K562 (cell line): ENCODE measurements at places on chromosomes 2 and 18. TPM values are rescaled to one million over a fixed set of nuclear protein-coding genes. Genes with fewer than 3 reads are reported as not detected.

NABP1 gene
- 24.5 and 28.1 TPM in 2 replicates for total RNA-seq

FEV gene
- 1.6 and 2.4 TPM in 2 replicates for total RNA-seq

C2orf66 gene
- total RNA-seq, result not detected in 2 replicates

SPDYA gene
- total RNA-seq, result 0.16 and 0.27 TPM in 2 replicates

CCDC88A gene
- 65.6 and 68.8 TPM in 2 replicates for total RNA-seq

ALPP gene
- not detected in 2 replicates for total RNA-seq

C2orf72 gene
- total RNA-seq, result 0.11 and 0.22 TPM in 2 replicates

SCN7A gene
- 0.04 and 0.07 TPM in 2 replicates for total RNA-seq

- H3K4me1 ChIP-seq, result no peaks in the 10 kb centered on the region
- H3K4me3 ChIP-seq, result no peak overlapping the region
- H3K27me3 ChIP-seq, result no peaks in the 10 kb centered on the region
Measured at GRCh38 chr2:124112966-124113365, 87.9 kb downstream of the CNTNAP5 start.

GRCh38 chr2:58146707-58147106 is 94.4 kb downstream of the FANCL start:
- peaks cover 25% of the 10 kb centered on the region; the same call in 2 of the 3 replicates for H3K36me3 ChIP-seq
- H3K27me3 ChIP-seq, result no peaks in the 10 kb centered on the region
- peak; percentile 6 for DNase-seq
- no peak overlapping the region for H3K4me3 ChIP-seq
- no peak overlapping the region for H3K27ac ChIP-seq
- H3K4me1 ChIP-seq, result no peaks in the 10 kb centered on the region

GRCh38 chr2:7430421-7430868 is 513.2 kb downstream of the RNF144A start:
- no peak for DNase-seq
- H3K4me1 ChIP-seq, result no peaks in the 10 kb centered on the region
- peaks cover 17% of the 10 kb centered on the region; the same call in 1 of the 2 replicates for H3K27me3 ChIP-seq
- H3K4me3 ChIP-seq, result no peak overlapping the region

DNA sequence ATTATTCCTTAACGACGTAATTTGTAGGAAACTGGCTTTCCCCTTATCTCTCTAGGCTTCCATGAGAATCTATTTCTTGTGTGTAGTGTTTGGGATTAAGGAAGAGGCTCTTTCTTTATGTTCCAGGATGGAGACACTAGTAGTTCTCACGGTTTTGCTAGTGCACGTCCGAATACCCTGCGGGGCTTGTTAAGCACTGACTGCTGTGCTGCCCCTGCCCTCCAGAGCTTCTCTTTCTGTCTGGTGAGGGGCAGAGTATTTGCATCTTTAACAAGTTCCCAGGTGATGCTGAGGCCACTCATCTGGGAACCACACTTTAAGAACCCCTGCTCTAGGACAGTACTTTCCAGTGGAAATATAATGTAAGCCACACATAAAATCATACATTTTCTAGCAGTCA is 76.4 kb downstream of the SPATS2L start:
- no peak overlapping the region for H3K4me3 ChIP-seq
- no peaks in the 10 kb centered on the region for H3K36me3 ChIP-seq
- no peak overlapping the region for H3K27ac ChIP-seq
- no peak for DNase-seq
- H3K4me1 ChIP-seq, result peaks cover 37% of the 10 kb centered on the region

DNA sequence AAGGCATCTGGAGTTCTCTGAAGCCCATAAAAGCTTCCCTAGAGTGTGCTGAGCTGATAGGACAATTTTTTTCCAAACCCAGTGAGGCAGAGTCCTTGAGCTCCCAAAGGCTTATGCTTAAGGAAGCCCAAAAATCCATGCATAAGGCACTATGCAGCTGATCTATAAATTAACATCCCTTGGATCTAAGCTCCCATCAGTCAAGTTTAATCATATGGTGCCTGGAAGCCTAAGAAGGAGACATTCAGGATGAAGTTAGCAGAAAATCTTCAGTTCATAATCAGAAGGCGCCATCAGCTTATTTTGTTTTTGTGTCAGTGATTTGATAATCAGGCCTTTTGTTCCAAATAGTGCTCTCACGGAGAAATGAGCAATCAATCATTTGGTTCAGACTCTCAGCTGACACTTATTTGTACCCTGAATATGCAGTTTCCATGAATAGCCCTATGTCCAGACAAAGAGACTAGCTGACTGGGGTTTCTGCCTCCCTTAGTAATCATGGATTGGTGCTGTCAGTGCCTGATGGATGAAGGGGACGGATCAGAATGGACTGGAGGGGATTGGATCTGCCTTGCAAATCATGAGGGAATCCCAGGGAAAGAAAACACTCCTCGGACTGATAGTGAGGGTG is 464.8 kb upstream of the RGPD4 start:
- H3K4me1 ChIP-seq, result no peaks in the 10 kb centered on the region
- DNase-seq, result no peak
- no peak overlapping the region for H3K4me3 ChIP-seq
- H3K36me3 ChIP-seq, result no peaks in the 10 kb centered on the region
- no peaks in the 10 kb centered on the region for H3K27me3 ChIP-seq
- no peak overlapping the region for H3K27ac ChIP-seq

GRCh38 chr2:110903548-110903947 is 171.2 kb downstream of the ACOXL start:
- no peaks in the 10 kb centered on the region for H3K4me1 ChIP-seq
- H3K27me3 ChIP-seq, result peaks cover 19% of the 10 kb centered on the region
- H3K4me3 ChIP-seq, result no peak overlapping the region
- no peak for DNase-seq

DNA sequence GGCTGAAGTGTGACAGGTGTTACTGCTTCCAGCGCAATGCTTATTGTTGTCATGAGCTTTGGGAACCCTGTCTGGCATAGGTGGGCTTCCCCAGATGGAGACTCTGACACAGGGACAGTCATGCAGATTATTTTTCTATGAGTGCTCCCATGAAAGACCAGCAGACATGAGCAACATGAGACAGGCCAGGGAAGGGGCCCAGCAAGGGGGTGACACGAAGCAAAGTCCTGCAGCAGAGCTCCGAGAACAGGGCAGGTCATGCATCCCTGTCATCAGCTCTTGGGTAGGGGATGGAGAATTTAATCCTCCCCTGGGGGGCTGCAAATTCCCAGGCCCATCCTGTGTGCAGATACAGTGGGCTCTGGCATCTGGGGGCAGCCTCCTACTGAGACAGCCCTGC is 77.4 kb downstream of the CTAGE1 start:
- no peaks in the 10 kb centered on the region for H3K27me3 ChIP-seq
- H3K36me3 ChIP-seq, result no peaks in the 10 kb centered on the region
- H3K4me1 ChIP-seq, result no peaks in the 10 kb centered on the region
- H3K27ac ChIP-seq, result no peak overlapping the region
- DNase-seq, result no peak

GRCh38 chr18:76977108-76977621 is 154.8 kb downstream of the ZNF236 start:
- DNase-seq, result no peak
- no peak overlapping the region for H3K4me3 ChIP-seq
- no peaks in the 10 kb centered on the region for H3K4me1 ChIP-seq
- H3K27ac ChIP-seq, result no peak overlapping the region
- peaks cover 1% of the 10 kb centered on the region; the same call in 2 of the 3 replicates for H3K27me3 ChIP-seq
- H3K36me3 ChIP-seq, result no peaks in the 10 kb centered on the region

DNA sequence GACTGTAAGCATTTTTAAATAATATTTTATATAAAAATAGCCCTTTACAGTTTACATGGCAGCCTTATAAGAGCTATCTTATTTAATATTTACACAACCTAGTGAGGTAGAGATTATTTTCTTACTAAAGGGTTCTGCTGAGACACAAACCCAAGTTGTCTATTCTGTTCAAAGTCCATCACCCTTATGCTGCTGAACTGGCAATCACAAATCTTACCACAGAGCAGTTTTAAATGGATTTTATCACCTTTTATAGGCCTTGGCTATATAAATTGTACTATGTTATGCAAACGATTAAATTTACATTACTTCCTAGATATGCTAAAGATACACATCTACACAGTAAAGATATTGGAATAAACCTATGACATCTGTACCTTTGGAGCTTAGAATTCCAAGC is 40.7 kb downstream of the RBM45 start:
- DNase-seq, result no peak
- no peak overlapping the region for H3K27ac ChIP-seq
- H3K27me3 ChIP-seq, result peaks cover 2% of the 10 kb centered on the region; the same call in 1 of the 3 replicates
- no peaks in the 10 kb centered on the region for H3K4me1 ChIP-seq
- H3K36me3 ChIP-seq, result no peaks in the 10 kb centered on the region

- no peak overlapping the region for H3K4me3 ChIP-seq
- H3K4me1 ChIP-seq, result no peaks in the 10 kb centered on the region; the same call in 2 of the 3 replicates
- DNase-seq, result no peak
Measured at GRCh38 chr2:23596316-23596885, 211.4 kb downstream of the KLHL29 start.

- H3K4me3 ChIP-seq, result no peak overlapping the region
- no peak for DNase-seq
- H3K36me3 ChIP-seq, result no peaks in the 10 kb centered on the region
- no peaks in the 10 kb centered on the region for H3K27me3 ChIP-seq
Measured at GRCh38 chr2:168526641-168527040, 70.6 kb downstream of the CERS6 start.

- no peak overlapping the region for H3K4me3 ChIP-seq
- no peaks in the 10 kb centered on the region for H3K36me3 ChIP-seq
- H3K27ac ChIP-seq, result no peak overlapping the region
Measured at GRCh38 chr2:120804459-120804858, 68.8 kb downstream of the GLI2 start.

GRCh38 chr2:178008636-178009289 is 63.8 kb downstream of the PDE11A start:
- no peaks in the 10 kb centered on the region; the same call in 1 of the 3 replicates for H3K27me3 ChIP-seq
- H3K4me3 ChIP-seq, result no peak overlapping the region
- H3K36me3 ChIP-seq, result no peaks in the 10 kb centered on the region
- H3K4me1 ChIP-seq, result no peaks in the 10 kb centered on the region
